Esophagus mucosa (tissue), 1 donor: ENCODE measurements at places on chromosomes 4 and X. TPM values are rescaled to one million over a fixed set of nuclear protein-coding genes. Genes with fewer than 3 reads are reported as not detected.

RAP2C gene
- total RNA-seq = 20.6 TPM

TKTL1 gene
- total RNA-seq = not detected

GRCh38 chrX:19794690-19795089, 92.7 kb downstream of the SH3KBP1 start:
- no peak for ATAC-seq

GRCh38 chrX:20477219-20477618, 210.5 kb upstream of the RPS6KA3 start:
- no peak for ATAC-seq

- no peak for ATAC-seq
Measured at GRCh38 chrX:12239356-12240082, 101.2 kb downstream of the FRMPD4 start.

RTL3 gene
- total RNA-seq = not detected

RNF150 gene
- total RNA-seq = 1.6 TPM

- no peak for ATAC-seq
Measured at GRCh38 chr4:624705-625590, at the start of gene PDE6B. TSS of gene PDE6B (plus strand) at chr4:625573. CDS start at chr4:625627, 54 bp downstream.

- no peak for ATAC-seq
Measured at GRCh38 chr4:75056277-75056676, 123.4 kb downstream of the PARM1 start.

PITX2 gene
- total RNA-seq = 2.1 TPM

SCD5 gene
- total RNA-seq = 1.9 TPM

DNA sequence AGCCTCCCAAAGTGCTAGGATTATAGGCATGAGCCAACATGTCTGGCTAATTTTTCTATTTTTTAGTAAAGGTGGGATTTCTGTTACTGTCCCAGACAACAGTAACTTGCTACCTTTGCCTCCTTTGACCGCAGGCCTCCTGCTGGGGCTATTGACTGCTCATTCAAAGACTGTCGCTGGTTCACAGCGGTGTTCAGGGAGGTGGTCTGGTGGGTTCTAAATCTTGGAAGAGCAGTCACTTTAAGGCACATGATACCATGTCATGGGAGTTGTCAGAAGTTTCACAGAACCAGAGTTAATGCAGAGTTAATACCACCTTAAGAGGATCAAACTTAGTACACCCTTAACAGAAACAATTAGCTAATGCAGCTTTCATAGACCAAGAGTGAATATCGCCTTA, 3.8 kb downstream of the ASMT start:
- no peak for ATAC-seq

GRCh38 chr4:156892805-156893204, 78.8 kb downstream of the PDGFC start:
- no peak for ATAC-seq

GRCh38 chrX:131752493-131753198, 208.8 kb downstream of the OR13H1 start:
- peak; percentile 89 for ATAC-seq

CXorf65 gene
- total RNA-seq = not detected

STS gene
- total RNA-seq = 1.6 TPM

TAF1 gene
- 16.7 TPM for total RNA-seq

CTAG1A gene
- not detected for total RNA-seq

DNA sequence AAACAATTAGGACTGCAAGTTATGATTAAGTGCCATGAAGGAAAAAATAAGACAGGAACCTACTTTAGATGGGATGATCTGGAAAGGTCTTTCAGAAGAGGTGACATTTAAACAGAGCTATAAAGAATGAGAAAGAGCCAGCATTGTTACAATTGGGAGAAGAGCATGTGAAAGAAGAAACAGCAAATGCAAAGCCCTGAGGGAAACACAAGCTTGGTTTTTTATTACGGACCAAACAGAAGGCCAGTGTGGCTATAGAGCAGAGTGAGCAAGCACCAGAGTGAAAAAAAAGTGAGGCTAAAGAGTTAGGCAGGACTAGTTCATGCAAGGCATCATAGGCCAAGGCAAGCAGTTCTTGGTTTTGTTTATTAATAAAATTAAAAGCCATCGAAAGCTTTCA, 175.6 kb downstream of the RBMX2 start:
- no peak for ATAC-seq

DNA sequence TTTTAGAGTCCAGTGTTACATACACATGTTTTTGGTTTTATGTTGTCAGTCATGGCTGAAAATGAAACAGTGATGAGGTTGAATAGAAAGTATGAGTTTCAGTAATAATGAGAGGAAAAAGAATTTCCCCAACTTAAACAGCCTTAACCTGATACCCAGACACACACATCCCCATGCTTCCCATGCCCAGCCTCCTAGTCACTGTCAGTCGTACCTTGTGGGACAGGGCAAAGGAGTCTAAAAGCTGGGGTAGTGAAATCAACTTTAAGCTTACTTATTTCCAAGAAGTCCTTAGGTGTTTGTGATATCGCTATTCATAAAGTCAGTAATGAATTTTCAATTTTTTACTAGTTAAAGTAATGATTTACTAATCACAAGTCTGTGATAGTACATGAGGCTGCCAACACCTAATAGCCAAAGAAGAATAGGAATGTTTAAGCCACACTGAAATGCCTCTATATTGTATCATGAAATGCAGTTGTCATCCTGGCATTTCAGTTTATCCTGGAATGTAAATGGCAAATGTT, 24.3 kb upstream of the GPR34 start:
- no peak for ATAC-seq

- no peak for ATAC-seq
Measured at GRCh38 chr4:183920512-183920911, 15.4 kb downstream of the STOX2 start.

MAGIX gene
- total RNA-seq = 4.7 TPM

MSANTD1 gene
- total RNA-seq = 0.28 TPM

DNA sequence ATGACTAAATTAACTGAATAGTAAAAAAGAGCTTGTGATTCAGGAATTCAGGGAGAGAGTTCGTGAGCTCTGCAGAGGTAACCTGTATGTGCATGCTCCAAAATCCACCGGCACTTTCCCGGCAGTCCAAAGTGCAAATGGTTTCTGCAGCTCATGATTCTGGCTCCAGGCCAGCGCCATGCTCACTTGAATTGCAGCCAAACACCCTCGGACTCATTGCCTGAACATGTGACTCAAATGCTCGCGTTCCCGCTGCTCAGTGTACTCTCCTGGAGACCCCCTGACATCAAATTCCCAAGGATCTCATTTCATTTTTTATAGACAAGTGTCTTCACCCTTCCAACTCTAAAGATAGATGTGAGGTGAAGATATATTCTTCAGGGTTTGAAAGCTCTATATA, 44.1 kb upstream of the SH3RF1 start:
- ATAC-seq = peak; percentile 72
